ENCODE measurements at places on chromosomes 3 and 15. TPM values are rescaled to one million over a fixed set of nuclear protein-coding genes. Genes with fewer than 3 reads are reported as not detected.

DNA sequence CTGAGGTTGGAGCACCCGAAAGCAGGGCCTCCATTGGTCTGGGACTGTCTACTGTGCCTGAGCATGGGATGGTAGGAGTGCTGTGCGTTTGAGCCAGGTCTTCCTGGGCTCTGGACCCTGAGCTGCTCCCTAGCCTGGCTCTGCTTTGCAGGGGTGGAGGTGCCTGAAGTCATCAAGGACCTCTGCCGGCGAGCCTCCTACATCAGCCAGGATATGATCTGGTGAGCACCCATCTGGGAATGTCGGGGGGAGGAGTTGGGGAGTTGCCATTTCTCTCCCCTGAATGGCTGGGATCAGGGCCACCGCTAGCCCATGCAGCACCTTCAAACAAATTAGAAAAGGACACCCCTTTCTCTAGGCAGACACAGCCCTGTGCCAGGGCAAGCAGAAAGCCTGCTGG lies 20.7 kb downstream of the DUOX1 start:
- DNase-seq = no peak

- peak; percentile 57 for DNase-seq
Measured at GRCh38 chr15:88986949-88987590, 73.9 kb upstream of the MFGE8 start.

DNA sequence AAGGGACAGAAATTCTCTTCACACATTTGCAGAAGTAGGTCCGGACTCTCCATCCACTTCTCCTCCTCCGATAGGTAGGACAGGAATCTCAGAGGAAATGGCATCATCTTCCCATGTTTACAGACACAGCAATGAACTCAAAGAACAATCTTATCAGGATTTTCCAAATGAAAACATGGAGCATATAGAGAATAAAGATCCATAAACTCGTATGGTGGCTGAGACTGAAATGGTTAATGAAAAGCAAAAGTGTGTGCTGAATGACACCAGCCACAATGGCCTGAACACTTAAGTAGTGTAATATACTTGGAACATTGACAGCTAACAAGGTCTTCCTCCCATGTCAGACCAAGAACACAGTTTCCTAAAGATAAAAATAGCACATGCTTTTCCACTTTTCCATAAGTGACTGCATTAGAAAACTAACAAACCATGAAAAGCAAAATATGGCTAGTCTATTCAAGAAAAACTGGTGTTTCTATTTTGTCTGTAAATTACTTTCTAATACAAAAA lies 5.8 kb downstream of the CCRL2 start:
- no peak for DNase-seq

The SLCO2A1 gene
- 2.4 TPM for total RNA-seq
